Activated CD4-positive, alpha-beta T cell treated with anti-CD3 and anti-CD28 coated beads, Interleukin-2, amount 10 ng/mL, durations not matched to agents 7 days and 5 days (primary cell): ENCODE measurements at places on chromosomes 3 and 15.
A peak's percentile ranks its signal among the peaks of the same experiment; 100 is the strongest.

GRCh38 chr3:182276512-182276911, 516.8 kb upstream of the ATP11B start:
- DNase-seq, result no peak

GRCh38 chr3:47259114-47259513, 23.5 kb downstream of the KIF9 start:
- no peak for DNase-seq

DNA sequence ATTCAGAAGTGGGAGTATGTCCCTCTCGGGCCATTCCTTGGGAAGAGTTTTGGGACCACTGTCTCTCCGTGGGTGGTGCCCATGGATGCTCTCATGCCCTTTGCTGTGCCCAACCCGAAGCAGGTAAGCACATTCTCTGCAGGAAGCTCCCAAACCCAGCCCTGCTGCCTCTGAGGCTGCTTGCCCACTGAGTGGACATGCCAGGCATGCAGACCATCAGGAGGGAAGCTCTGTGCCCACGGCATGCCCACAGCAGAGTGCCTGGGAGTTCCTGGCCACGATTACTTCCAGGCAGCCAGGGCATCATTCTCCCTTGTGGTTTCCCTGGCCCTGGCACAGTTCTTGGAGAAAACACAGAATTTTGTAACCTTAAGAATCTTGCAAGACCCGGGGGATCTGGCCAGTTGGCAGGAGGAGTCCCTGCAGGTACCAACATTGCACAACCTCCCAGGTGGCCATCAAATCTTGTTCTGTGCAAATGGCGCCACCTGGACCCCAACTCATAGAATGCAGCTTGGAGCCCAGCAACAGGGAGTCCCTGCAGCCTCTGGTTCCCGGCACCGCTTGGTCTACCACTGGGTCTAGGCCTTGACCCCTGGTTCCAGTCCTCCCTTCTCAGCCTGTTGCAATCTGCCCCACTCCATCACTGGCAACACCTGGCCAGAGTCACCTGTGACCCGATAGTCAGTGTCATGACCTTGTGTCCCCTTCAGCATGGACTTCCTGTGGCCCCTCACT, 20.4 kb downstream of the FAH start:
- DNase-seq, result peak; percentile 80

DNA sequence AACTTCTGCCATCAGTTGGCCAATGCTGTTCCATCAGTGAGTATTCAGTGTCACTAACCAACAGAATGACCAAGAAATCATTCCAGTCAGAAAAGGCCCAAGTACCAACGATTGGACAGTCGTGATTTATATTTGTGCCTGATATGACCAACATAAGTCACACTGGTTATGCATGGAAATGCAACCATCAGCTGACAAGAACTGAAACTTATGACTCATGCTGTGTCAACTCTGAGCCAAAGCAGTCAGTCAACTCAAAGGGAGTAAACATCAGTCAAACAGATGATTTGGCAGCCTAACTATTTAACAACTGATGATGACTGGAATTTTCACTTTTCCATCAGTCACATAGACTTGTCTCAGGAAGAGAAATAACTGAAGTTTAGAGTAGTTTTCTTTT, 142.4 kb downstream of the ANXA2 start:
- DNase-seq, result peak; percentile 33

GRCh38 chr3:195559723-195560409, 16.7 kb upstream of the PPP1R2 start:
- no peak for DNase-seq

- peak; percentile 7 for DNase-seq
Observed at GRCh38 chr3:172709774-172710663, 848 bp downstream of the NCEH1 start.

GRCh38 chr3:140529096-140529495, 148.8 kb upstream of the TRIM42 start:
- DNase-seq, result no peak

DNA sequence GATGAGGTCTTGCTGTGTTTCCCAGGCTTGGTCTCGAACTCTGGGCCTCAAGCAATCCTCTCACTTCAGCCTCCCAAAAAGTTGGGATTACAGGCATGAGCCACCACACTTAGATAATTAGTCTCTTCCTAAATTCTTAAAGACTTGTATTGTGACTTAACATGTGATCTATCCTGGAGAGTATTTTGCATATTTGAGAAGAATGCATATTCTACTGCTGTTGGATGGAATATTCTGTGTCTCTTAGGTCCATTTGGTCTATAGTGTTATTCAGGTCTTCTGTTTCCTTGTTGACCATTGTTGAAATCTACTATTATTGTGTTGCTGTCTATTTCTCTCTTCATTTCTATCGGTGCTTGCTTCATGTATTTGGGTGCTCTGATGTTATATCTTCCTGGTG, 60.1 kb upstream of the VILL start:
- DNase-seq, result no peak
